Activated CD4-positive, alpha-beta T cell treated with anti-CD3 and anti-CD28 coated beads for 36 hours (primary cell): ENCODE measurements at places on chromosomes 1 and 21. TPM values are rescaled to one million over a fixed set of nuclear protein-coding genes. Genes with fewer than 3 reads are reported as not detected.
A peak's percentile ranks its signal among the peaks of the same experiment; 100 is the strongest.

DNA sequence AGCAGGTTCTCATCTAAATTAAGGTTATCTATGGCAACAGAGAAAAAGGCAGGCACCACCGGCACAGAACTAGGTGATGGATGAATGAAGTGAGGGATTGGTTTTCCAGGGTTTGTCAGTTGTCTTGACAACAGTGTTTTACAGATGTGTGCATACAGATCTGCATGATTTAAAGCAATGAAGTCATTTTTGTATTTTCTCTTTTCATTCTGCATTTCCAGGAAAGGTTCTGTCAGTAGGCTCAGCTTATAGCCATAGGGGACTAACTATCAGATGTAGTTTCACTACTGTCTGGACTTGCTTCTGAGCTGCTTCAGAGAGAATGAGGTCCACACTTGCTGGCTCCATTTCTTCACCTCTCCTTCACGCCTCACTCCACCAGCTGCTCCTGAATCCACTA, 98.2 kb upstream of the LMO4 start:
- DNase-seq: no peak

DNA sequence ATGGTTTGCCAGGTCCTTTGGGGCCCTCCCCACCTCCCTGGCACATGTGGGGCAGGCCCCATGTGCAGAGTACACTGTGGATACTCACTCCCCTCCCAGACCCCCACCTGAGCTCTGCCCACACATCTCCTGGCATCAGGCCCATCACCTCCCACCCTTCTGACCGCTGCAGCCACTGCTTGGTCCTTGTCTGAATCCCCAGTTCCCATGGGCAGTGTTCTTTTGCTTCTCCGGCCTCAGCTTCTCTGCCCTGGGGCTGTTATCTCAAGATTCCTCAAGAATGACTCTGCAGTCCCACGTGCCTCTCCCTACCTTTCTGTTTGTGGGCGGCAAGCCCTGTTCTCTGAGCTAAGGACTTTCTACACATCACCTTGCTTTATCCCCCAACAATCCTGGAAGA, 187.7 kb upstream of the EDN2 start:
- DNase-seq: no peak

GRCh38 chr1:11862890-11863289, 4.1 kb upstream of the NPPB start:
- no peak for DNase-seq

DNA sequence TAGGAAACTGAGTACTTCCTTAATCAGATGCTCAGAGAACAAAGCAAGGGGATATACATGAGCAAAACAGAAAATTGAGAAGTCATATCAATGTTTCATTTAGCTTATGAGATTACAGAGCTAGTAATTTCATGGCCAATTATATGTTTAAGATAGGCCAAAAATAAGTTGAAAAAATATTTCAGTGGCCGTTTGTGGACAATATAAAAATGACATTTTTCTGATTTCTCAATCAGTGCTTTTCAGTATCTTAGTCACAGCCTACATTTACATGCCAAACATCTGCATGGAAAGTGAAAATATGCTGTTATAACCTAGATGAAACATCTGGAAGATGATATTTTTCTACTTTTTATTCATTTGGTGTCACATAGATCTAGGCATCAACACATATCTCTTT, 192.5 kb downstream of the HLX start:
- no peak for DNase-seq

DNA sequence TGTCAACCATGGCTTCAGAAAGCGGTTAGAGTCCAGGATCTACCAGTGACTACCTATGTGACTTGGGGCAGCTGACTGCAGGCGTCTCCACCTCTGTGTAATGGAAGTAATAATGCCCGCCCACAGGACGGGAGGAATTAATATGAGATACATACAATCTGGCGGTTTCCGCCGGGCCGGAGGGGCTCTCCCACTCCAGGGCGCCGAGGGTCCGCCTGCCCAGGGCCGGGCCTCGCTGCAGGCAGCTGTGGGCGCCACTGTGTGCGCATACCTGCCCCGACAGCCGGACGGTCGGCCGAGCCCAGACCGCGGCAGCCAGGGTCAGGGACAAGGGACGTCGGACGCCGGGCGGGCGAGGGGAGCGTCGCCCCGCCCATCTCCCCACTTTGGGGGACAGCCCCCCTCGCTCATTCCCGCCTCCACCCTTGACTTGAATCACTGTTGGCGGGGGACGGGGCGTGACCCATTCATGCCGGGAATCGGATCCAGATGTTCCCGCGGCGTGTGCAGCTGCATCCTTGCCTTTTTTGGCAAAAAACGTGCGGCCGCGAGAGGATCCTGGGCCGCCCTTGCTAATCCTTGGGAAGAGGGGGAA, 6.0 kb upstream of the SF3A3 start:
- DNase-seq: peak; percentile 65

- no peak for DNase-seq
These were observed 12.6 kb downstream of the IL10RB start for GRCh38 chr21:33278721-33279120.

DNA sequence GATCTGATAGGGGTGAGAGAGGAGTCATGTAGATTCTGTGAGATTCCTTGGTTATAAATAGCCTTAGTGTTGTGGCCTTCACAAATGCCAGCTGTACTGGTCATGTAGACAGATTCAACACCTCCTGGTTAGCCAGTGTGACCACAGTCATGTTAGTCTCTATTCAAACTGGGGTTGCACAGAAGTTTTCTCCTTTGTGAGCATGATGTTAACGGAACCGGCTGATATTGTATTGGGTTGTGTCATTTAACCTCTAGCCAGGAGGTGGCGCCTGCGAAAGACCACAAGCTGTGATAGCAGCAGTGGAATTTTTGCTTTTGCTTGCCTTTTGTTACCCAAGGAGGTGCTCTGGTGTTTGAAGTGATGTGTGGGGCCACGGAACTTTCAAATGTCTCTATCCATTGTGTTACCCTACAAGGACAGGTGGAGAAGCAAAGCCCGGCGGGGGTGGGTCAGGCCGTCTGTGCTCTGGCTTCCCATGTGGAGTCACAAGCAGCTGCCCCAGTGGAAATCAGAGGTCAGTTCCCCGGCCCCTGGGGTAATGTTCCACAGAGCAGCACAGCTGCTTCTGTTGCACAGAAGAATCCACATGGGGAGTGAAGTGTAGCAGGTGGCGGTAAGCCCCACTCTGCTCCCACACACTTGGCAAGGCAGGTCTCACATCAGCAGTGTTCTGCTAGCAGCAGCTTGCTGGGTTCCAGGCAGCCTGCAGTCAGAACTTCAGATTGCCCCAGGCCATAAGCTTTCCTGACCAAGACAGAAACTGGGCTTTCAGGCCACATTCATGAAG, 112.6 kb downstream of the ADAMTS1 start:
- peak; percentile 54 for DNase-seq

The PALMD gene
- not detected for total RNA-seq
